H1 (cell line): ENCODE measurements at places on chromosomes 16 and 17. TPM values are rescaled to one million over a fixed set of nuclear protein-coding genes. Genes with fewer than 3 reads are reported as not detected.

GRCh38 chr17:13597723-13598347, 3.9 kb downstream of the HS3ST3A1 start:
- no peak for DNase-seq

Gene CACNA1G
- 4.8 and 4.9 TPM in 2 replicates for total RNA-seq

Gene PRR35
- 0.50 and 0.61 TPM in 2 replicates for total RNA-seq

DNA sequence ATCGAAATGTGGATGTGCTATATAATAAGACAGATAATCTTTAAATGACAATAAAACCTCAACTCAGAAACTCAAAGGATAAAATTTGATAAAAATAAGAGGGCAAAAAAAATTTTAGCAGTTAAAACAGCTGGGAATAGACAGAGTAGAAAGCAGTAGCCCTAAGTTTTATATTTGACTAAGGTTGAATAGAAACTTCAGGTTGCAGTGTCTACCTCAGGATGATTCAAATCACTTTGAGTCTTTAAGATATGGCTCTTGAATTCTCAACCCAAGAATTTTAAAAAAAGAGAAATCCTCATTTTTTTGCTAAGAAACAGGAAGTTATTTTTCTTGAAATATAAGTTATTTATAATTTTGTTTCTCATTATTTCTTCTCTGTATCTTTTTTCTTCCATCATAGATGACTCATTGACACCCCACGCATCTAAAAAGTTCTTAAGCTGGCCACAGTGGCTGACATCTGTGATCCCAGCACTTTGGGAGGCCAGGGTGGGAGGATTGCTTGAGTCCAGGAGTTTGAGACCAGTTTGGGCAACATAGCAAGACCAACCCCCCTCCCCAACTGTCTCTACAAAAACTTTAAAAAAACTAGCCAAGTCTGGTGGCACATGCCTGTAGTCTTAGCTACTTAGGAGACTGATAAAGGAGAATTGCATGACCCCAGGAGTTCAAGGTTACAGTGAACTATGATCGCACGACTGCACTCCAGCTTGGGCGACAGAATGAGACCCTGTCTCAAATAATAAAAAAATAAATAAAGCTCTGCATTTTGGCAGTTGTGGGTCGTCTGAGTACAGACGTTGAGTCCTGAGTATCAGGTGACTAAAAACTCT, 23.9 kb downstream of the NFAT5 start:
- no peak for DNase-seq
